Activated CD4-positive, alpha-beta T cell treated with anti-CD3 and anti-CD28 coated beads, Interleukin-10, Interleukin-2, amounts not matched to agents 100 ng/mL and 50 ng/mL, durations not matched to agents 16 hours and 8 hours (primary cell): ENCODE measurements at places on chromosomes 12 and 14.

DNA sequence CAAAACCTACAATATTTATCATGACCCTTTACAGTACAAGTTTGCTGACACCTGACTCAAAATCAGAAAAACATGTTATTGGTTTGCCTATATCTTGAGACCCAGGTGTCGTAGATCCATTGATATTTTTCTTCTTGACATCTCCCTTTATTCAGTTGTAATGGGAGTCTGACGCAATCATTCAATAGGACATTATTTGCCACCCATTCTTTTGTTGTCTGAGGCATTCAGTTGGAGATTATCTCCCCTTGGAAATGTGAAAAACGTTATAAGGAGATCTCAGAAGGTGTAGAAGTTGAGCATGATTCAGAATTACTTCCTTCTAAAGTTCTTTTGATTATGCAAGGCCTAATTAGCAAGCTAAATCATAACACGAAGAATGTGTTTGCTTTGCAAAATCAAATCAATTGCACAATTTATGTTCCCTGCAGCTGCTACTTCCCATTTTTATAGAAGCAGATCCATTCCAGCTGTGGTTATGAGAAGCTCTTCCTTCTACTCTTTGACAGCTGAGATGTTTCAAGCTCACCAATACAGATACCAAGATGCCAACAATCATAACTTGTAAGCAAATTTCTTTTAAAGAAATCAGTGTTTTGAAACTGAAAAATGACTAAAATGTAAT is 228.2 kb upstream of the SYT1 start:
- DNase-seq, result no peak

GRCh38 chr12:126648074-126648473 is 1582.8 kb downstream of the AACS start:
- DNase-seq, result no peak

DNA sequence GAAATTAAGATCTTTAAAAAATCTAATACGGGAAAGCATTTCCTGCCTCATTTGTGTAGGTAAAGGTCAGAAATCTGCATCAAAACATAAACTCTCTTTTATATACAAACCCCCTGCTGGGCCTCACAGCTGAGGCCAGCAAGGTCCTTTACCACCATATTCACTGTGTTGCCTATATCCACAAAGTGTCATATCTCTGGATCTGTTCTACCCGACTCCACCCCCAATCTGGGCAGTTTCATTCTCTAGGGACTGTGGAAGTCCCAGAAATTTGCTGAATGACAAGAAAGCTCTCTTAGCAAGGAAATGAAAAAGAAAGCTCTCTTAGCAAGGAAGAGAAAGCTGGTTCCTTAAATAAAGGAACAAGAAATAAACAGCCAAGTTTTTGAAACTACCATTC is 301.7 kb downstream of the KCNH5 start:
- DNase-seq, result no peak

DNA sequence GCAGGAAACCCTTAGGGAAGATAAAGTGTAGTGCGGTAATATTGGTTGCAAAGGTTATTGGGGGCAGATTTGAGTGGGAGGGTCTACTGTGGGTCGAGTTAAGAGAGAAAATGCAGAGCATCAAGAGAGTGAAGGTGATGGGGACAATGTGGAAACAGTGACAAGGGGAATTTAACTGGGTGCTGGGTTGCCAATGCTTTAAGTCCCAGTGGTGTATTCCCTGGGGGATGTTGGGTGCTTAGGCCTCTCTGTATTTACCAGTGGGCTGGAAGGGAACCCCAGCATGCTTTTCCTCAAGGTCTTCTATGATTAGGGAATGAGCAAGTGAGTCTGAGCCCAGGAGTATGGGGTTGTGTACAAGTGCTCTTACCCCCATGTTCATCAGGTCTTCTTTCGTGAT is 10.6 kb downstream of the BCAT1 start:
- no peak for DNase-seq

DNA sequence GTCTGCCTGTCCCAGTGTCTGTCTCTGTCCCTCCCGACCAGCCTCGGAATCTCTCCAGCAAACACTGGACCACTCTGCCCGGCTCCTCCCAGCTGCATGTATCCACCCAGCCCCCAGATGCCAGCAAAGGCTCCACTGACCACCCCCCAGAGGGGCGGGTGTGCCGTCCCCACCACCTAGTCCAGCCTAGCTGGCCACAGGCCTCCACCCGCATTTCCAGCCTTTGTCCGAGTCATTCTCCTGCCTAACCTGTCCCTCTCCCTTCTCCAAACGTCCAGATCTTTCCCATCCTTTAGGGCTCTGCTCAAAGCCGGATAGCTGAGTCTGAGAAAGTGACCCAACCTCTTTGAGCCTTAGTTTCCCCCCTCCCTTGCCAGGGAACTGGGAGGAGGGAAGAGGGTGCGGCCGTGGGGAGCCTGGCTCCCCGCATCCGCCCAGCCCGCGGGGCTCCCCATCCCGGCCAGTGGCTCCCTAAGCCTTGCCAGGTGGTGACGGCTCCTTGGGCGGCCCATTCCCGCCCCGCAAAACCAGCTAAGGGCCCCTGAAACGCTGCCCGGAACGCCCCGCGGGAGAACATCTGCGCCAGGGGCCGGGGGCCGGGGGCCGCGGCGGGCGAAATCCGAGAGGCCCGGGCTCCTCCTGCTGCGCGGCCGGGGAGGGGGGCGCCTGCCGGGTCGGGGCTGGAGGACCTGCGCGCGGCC is 34.6 kb upstream of the ANKRD9 start:
- no peak for DNase-seq
